Sigmoid colon (tissue), 7 donors: ENCODE measurements at places on chromosomes 2 and 18.
A peak's percentile ranks its signal among the peaks of the same experiment; 100 is the strongest.

- no peak for DNase-seq
Observed at GRCh38 chr2:79721061-79721460, 208.2 kb downstream of the CTNNA2 start.

GRCh38 chr2:85324639-85325465 lies 2.9 kb downstream of the TGOLN2 start:
- peak; percentile 53 for DNase-seq

- no peak for DNase-seq
Observed at GRCh38 chr2:65164426-65164891, 34.6 kb upstream of the RAB1A start.

GRCh38 chr2:20604401-20604911 lies 46.4 kb downstream of the HS1BP3 start:
- DNase-seq: peak; percentile 73

DNA sequence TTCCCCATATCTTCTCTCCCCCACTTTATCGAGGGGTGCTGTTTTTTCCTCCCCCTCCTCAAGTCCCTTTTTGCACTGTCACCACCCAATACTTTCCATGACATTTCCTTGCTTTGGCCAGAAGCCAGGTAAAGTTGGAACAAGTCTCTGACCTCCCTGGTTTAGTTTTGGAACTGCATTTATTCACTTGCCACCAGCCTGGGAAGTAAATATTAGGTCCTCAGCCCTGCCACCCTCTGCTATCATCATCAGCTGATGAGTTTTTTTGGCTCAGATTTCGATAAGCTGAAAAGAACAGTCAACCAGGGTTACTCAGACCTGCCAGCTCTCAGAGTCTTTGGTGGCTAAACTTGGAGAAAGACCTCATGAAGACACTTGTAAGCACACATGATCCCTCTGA lies 47.0 kb downstream of the DHRS9 start:
- DNase-seq: no peak

- no peak for DNase-seq
Observed at GRCh38 chr2:182228073-182228473, 198.8 kb downstream of the PDE1A start.

DNA sequence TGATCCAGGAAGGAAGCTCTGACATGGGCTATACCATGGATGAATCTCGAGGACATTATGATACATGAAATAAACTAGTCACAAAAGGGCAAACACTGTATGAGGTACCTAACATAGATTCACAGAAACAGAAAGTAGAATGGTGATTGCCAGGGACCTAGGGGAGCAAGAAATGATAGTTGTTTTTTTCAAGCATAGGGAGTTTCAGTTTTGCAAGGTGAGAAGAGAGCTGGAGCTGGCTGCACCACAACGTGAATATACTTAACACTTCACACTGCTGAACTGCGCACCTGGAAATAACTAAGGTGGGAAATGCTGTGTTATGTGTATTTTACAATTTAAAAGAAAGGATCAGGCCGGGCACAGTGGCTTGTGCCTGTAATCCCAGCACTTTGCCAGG lies 13.2 kb upstream of the AGAP1 start:
- no peak for DNase-seq

- DNase-seq: no peak
Observed at GRCh38 chr18:45014047-45014501, 333.4 kb downstream of the SETBP1 start.

DNA sequence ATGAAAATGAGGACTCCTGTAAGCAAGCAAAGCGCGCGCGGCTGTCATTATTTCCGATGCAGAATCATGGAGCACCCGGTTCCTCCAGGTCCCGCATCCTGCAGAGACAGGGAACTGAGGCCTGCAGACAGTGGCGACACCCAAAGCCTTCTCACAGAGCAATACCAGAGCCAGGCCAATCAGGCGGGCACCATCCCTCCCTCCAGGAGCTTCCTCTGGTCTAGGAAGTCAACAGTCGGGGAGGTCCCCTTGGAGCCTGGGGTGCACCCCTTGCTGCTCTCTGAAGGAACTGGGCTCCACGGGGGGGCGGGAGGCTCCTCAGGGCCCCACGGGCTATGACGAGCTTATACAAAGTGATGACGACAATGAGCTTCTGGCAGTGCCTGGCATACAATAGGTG lies 60.3 kb upstream of the HPCAL1 start:
- peak; percentile 28 for DNase-seq

DNA sequence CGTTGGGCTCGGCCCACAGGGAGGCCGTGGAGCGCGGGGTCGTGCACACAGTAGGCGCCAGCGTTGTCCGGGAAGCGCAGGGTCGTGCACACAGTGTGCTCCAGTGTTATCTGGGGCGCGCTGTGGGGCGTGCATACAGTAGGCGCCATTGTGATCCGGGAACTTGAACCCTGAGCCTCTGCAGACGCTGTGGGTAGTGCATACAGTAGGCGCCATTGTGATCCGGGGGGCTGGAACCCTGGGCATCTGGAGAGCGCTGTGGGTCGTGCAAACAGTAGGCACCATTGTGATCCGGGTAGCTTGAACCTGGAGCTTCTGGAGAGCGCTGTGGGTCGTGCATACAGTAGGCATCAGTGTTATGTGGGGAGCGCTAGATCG lies 793 bp downstream of the ZNF236 start:
- no peak for DNase-seq

- no peak for DNase-seq
Observed at GRCh38 chr2:240705204-240705791, 13.6 kb downstream of the AQP12A start.

GRCh38 chr2:105828558-105828957 lies 83.8 kb downstream of the NCK2 start:
- DNase-seq: no peak

DNA sequence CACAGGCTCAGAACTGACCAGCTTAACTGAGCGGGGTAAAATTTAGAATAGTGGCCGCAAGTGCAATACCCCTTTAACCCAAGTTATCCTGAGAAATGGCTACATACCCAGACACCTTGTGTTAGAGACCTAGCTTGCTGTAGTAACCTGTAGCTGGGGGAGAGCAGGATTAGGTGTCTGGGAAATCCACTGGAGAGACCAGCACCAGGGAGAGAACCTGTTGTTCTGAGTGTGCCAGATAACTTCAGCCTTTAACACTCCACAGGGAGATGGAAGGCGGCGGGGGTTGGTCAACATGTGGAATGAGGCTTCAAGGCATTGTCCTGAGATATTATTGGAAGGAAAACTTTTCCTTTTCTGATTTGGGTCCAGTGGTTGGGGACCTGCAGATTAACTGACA lies 356.0 kb downstream of the PTPRM start:
- DNase-seq: no peak

- no peak for DNase-seq
Observed at GRCh38 chr2:85516653-85517389, 22.1 kb upstream of the MAT2A start.

DNA sequence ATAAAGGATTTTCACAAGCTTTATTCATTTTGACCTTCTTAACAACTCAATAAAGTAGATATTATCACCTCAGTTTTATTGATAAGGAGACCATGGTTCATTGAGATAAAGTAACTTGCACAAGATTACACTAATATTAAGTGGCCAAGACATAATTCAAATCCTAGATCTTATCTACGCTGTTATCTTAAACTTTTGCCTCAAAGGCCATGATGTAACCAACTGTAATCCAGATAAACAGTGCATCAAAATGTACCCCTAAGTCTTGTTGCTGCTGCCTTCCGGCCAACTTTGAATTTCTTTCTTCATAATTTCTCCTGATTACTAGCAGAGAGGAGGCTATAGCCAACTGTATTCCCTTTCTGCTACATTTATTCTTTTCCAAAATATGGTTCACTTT lies 1094.8 kb upstream of the PIK3C3 start:
- DNase-seq: no peak

DNA sequence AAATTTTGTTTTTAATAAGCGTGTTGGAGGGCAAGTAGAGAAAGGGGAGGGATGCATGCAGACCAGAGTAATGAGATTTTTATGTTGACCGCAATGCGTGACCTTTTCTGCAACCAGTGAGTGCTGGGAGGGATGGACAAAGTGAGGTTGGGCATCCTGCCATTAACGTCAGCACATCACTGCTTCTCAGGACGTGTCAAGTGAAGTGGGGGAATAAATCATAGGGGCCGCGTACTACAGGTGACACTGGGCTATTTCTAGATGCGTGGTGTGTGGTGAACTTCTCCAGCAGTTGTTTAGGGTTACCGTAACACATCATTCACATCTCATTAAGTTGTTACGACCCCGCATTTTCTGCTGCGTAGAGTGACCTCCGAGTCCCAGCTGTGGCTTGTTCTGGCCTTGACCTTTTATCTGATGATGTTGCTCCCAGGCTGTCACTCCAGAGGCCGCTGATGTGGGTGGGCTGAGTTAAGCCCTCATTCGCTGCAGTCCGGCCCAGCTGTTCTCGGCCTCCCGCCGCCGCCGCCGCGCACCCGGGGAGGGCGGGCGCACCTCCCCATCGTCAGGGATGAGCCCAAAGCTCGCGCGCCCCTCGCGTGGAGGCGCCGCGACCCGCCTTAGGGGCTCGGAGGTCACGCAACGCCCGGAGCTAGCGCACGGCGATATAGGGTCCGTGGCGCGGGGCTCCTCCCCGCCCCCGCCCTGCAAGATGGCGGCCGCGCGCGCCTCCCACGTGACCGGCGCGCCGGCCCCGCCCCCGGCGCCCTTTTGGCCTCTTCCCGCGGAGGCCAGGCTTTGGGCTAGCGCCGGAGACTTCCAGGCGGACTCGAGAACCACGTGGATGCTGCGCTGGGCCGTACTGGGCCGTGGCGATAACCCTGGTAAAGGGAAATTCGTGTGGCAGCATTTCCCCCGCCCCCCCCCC lies 3.5 kb downstream of the ZCCHC2 start:
- DNase-seq: peak; percentile 92

GRCh38 chr18:55609160-55609825 lies 21.3 kb upstream of the TCF4 start:
- DNase-seq: no peak

DNA sequence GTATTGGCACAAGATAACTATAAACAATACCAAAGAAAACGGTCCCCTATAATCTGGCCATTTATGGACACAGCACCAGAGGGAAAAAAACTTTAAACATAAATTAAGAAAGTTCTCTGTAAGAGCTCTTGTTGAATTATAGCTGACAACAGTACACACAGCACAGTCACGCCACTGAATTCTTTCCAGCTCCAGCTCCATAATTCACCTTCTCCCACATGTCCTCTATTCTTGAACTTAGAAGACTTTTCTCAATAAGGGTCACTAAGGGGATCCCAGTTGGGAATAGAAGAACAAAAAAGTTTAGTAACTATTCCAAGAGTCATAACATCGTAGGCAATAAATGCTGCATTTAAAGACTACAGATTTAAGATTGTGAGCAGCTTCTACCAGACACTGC lies 124.6 kb upstream of the CYP1B1 start:
- peak; percentile 80 for DNase-seq

DNA sequence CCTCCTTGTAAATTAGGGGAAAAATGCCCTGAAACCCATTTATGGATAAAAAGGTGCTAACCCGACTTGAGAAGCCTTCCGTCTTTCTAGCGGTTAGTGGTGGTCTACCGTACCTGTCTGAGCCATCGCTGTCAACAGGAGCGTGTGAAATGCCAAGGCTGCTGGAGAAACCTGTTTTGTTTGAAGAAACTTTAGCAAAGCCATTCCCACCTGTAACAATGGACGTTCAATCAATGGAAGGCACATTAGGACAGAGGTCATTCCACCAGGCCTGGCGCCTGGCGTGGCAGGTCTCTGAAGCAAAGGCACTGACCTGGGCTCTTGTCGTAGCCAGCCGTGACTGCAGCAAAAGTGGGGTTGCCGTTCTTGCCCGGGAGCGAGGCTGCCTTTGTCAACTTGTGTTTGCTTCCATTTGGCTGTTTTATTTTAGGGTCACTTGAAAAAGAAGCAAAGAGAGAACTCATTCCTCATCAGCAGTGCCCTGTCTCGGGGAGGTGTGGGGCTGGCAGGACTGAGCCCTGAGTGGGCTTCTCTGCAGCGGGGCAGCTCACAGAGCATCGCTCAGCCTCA lies 47.2 kb downstream of the ZAP70 start:
- DNase-seq: no peak

- DNase-seq: peak; percentile 91
Observed at GRCh38 chr18:57737400-57738060, 65.6 kb downstream of the ATP8B1 start.

- no peak for DNase-seq
Observed at GRCh38 chr2:180705122-180705521, 275.3 kb upstream of the UBE2E3 start.

DNA sequence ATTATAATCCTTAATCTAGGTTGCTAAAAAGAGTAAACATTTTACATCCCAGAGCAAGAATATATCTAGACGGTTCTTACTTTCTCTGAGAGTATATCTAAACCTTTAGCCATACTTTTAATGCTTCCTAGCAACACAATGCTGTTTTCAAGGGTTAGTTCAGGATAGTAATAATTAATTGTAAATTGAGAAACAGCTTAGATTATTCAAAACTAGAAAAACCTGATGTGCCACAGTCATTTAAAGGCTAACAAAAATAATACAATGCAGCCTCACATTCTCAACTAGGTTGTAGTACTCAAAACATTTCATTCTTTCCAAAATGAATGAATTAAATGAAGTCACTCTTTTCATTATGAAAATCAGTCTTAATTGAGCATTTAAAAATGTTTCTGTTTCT lies 103.2 kb upstream of the OTX1 start:
- no peak for DNase-seq

DNA sequence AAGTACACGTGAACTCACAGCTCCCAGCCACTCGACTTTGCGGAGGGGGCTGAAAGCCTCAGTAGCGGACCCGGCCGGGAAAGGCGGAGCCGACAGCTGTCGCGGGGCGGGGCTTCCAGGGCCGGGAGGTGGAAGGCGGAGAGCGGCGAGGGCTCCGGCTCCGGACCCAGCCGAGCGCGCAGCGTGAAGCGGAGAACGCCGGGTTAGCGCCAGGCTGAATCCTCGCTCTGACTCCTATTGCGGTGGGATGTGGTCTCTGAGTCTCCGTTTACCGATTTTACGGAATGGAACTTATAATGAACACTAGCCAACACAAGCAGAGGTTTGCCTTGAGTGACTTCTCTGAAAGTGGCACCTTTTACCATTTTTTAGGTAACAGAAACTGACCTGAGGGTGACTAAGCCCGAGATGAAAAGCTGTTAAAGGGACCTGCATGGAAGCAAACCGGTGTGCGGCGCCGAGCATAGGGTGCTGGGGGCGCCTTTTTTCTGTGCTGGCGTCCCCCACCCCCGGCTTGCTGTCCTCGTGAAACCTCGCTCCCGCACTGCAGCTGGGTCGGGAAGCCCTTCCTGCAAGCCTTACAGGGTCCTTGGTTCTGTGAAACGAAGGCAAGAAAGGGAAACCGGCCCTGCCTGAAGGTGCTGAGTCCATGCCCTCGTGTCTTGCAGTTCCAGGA lies 72.9 kb downstream of the EN1 start:
- DNase-seq: no peak

DNA sequence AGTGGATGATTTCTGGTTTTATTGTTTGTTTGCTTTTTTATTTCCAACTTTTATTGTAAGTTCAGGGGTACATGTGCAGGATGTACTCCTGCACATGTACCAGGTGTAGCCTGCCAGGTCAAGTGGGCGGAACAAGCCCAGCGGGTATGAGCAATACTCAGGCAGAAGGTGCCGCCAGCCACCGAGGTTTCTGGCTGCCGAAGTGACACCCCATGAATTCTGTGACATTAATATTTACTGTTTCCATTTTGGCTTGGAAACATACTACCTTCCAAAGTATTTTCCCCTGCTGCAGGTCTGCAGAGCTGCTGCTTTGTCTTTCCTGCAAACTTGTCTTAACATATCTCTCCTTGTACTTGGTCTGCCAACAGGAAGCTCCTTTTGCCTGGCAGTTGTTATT lies 78.5 kb downstream of the PTPN4 start:
- DNase-seq: no peak
